ENCODE measurements at places on chromosomes 12 and 14.

DNA sequence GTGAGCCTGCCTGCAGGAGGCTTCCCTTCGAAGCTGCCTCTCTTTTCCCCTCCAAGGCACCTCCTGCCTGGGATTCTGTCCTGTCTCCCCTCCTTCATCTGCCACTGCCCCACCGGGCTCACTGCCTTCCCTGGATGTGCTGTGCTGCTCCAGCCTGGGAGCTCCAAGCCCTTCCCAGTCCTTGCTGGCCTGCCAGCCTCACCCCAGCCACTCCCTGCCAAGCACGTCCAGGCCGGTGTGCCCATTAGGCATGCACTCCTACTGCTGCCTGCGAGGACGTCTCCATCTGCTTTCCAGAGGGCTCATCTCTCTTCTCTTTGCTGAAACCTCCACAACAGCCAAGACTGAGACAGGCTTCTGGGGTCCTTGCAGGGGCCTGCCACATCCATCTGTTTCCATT lies 8.4 kb upstream of the SLC25A47 start:
- ATAC-seq = no peak

DNA sequence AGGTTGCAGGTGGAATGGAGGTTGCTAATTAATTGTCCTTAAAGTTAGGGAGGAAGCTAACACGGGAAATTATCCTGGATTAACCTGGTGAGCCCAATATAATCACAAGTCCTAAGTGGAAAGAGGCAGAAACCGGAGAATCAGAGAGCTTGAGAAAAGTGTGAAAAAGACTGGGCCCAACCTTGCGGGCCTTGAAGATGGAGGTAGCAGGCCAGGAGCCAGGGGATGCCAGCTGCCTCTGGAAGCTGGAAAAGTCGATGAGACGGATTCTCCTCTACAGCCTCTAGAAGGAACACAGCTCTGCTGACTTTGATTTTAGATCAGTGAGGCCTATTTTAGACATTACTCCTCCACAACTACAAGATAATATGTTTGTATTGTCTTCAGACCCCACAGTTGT lies 2.1 kb downstream of the SDR9C7 start:
- no peak for ATAC-seq

DNA sequence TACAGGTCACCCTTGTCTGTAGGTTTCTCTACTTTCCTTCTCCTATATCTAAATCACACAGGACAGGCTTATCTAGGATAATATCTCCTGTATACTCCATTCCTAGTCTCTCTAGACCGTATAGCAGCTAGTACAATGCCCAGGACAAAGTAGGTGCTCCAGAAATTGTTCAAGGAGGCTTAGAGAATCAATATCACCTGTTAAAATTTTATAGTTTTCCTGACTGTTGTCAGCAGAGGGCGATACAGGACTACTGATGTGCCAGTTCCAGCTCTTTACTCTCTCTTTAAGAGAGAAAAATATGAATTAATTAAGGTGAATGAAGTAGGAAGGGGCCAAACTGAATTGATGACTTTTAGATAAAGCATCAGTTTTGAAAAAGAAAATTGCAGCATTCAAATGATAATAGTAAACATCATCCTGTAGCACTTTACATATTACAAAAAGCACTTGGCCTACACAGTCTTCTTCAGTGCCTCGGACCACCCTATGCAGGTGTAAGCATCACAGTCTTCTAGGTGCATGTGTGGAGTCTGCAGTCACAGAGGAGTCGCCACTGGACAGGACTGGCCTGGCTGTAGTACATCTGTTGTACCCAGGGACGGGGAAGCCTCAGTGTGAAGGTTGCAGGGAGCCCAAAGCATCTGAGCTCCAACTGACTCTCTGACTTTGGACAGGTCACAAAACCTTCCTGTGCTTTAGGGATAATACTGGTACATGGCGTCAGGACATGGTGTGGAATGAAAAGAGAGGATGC lies 61.9 kb upstream of the MAX start:
- peak; percentile 69 for ATAC-seq

- peak; percentile 70 for ATAC-seq
These were observed 54.4 kb upstream of the KCNA1 start for GRCh38 chr12:4855121-4855924.

- peak; percentile 53 for ATAC-seq
These were observed 22.1 kb downstream of the LGMN start for GRCh38 chr14:92726135-92726932.

DNA sequence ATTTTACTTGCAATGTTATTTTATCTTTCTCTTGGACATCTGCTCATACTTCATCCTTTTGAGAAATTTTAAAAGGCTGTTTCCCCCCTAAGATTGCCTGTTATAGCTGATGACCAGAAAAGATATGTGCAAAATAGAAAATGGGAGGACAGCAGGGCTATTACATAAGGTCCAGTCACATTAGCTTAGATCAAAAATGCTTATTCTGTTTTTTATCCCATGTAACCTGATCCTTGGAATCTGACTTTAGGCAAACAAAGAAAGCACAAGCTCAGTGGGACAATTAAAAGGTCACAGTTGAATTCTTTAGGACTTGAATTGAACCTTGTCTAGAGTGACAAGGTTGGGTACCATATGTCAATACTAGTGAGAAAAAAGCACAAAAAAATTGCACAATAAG lies 65.1 kb upstream of the TRHDE start:
- ATAC-seq = no peak

- no peak for ATAC-seq
These were observed 603.5 kb downstream of the RPL10L start for GRCh38 chr14:46048127-46048526.

DNA sequence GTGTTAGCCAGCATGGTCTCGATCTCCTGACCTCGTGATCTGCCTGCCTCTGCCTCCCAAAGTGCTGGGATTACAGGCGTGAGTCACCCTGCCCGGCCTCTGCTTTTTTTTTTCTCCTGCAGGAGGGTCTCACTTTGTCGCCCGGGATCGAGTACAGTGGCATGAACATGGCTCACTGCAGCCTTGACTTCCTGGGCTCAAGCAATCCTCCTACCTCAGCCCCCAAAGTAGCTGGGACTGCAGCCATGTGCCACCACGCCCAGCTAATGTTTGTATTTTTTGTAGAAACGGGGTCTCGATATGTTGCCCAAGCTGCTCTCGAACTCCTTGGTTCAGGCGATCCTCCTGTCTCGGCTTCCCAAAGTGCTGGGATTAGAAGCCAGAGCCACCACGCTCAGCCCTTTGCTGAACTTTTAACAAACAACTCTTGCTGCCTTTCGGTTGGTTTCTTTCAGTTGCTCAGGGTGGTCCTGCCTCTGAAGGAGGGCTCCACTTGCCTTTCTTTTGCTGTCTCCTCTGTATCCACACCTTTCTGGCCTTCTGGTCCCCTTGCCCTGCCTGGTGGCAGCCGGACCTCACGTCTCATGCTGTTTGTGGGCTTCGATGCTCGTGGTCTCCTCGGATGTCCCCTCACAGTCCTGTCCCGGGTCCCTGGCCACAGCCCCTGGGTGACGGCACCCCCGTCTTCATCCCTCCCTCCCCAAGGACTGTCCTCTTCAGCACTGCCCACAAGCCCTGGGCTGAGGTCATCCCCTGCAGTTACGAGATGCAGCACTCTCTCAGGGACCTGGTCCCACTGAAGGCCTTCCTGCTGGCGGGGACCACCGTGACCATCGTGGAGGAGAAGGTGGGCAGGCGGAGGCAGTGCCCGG lies 3.8 kb upstream of the B3GNT4 start:
- no peak for ATAC-seq

DNA sequence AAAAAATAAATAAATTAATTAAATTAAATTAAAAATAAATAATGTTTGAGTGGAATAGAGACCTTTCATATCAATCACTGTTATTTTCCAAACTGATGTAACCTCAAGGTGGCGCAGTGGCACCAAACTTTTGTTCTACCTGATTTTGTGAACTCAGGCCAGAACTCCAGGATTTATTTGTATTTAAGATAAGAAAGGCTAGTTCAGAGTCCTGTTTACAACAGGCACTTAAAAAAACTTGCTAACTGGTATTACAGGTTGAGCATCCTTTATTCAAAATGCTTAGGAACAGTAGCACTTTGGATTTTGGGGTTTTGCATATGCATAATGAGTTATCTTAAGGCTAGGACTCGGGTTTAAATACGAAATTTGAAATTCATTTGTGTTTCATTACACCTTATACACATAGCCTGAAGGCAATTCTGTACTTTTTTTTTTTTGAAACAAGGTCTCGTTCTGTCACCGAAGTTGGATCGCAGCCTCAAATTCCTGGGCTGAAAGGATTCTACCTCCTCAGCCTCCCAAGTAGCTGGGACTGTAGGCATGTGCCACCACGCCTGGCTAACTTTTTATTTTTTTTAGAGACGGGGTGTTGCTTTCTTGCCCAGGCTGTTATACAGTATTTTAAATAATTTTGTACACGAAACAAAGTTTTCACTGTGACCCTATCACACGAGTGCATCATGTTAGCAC lies 32.4 kb downstream of the YY1 start:
- ATAC-seq = no peak

DNA sequence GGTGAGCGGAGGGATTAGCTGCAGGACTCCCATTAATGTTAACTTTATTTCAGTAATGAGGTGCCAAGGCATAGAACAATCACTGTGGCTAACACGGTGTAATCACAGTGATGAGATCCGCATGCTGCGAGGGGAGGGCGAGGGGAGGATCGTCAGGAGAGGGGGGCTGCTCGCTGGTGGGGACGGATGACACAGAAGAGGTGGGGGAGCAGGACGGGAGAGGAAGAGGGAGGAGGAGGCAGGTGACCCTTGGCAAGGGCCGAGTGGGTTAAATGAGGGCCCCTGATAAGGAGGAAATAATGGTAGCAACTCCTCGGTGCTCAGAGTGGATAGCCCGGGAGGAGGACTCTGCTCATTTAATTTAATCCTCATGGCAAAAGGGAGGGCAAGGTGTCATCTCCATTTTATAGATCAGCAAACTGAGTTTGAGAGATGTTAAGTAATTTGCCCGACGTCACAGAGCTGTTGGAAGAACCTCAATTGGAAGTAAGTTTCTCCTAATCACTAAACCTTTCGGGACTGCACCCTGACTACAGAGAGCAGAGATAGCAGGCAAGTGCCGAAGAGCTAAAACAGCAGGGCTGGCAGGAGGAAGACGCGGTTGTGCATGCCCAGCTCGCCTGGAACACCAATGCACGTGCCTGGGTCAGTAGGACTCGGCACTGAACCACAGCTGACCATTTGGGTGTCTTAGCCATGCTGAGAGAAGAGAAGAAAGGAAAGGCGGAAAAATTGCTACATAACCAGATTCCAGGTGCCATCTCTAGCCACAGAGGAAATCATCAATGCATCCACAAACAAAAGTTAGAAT lies 43.0 kb downstream of the SPRING1 start:
- ATAC-seq = no peak

- peak; percentile 83 for ATAC-seq
These were observed 193.3 kb downstream of the ANO4 start for GRCh38 chr12:100987552-100988521.

DNA sequence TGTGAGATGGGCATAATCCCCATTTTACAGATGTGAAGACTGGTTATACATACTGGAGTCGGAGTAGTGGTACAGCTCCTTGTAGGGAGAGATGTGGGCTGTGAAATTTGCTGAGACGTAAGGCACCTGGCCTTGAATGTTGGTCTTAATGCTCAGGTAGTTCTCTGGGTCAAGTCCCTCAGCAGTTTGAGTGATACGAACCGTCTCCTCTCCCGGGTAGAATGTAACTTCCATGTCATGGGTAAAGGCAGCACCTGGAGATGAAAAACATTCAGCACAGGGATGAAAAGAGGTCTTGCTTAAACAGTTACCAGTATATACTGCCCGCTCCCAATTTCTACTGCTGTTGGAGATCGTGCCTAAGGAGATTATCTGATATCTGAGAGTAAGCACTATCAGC lies 28.3 kb downstream of the NID2 start:
- ATAC-seq = no peak

GRCh38 chr12:18719922-18720510 lies 17.8 kb downstream of the PLCZ1 start:
- ATAC-seq = no peak

DNA sequence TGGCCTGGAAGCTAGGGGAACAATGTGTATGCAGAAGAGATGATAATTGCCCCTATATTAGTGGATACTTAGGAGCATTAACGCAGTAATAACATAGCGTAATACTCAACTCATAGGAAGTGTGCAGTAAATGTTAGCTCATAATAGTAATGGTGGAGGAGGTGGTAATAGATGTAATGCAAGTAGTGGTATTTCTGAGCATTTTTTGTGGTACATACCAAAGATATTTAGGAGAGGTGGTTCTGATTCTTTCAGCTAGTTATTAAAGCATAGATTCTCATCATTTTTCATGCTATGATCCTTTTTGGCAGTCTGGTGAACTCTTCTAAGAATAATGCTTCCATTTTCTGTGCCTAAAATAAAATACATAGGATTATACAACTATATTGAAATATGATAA lies 233.1 kb downstream of the PTPRO start:
- no peak for ATAC-seq

- ATAC-seq = no peak
These were observed 62.7 kb downstream of the RCOR1 start for GRCh38 chr14:102655137-102655536.

- no peak for ATAC-seq
These were observed 733 bp upstream of the PPFIBP1 start for GRCh38 chr12:27523305-27523641.

DNA sequence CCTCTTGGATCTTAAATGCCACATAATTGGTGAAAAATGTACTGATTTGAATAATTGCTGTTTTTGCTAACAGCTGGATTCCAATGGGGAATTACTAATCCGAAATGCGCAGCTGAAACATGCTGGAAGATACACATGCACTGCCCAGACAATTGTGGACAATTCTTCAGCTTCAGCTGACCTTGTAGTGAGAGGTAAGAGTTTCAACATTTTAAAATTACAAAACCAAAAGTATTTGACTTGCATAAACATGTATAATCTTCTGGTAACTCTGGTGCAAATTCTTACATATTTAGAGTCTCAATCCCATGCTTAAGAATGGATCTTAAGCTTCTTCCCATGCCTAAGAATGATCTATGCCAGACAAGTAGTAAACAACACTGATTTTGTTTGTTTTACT lies 229.1 kb upstream of the PDZRN4 start:
- ATAC-seq = no peak

GRCh38 chr14:101248840-101249675 lies 312.2 kb upstream of the DIO3 start:
- ATAC-seq = no peak
